CD4-positive, alpha-beta T cell treated with Interleukin-4 for 4 hours (primary cell): ENCODE measurements at places on chromosomes 12 and 14.

DNA sequence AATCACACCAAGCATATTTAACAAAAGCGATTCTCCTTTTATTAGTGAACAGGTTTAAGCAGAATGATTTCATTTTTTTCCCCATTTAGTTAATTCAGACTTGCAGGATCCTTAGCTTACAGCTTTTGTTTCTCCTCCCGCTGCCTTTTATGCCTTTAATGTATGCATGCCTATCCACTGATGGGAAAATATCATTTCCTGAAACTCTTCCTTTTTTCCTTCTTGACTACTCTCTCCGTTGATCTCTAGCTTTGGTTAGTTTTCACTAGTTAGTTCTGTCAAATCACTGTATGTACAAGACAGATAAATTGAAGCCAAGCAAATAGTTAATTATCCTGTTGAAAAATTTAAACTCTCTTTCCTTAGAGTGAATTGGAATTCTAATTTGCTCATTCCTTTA lies 26.3 kb downstream of the NKX2-1 start:
- DNase-seq: no peak

DNA sequence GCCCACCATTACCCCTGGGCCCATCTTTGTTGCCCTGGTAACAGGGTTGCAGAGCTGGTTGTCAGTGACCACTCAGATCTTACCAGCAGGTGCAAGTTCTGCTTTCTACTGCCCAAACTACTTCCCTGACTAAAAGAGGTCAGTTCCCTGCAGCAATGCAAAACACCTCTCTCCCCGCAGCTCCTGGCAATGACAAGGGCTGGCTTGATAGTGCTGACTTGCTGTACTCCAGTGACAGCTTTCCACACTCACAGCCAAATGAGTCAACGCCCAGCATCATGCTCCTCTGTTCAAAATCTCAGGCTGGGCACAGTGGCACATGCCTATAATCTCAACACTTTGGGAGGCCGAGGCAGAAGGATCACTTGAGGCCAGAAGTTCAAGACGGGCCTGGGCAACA lies 90.6 kb downstream of the CIT start:
- no peak for DNase-seq

- no peak for DNase-seq
Observed at GRCh38 chr14:36971263-36971855, 201.0 kb downstream of the SLC25A21 start.

GRCh38 chr14:50829489-50830043 lies 1.4 kb downstream of the NIN start:
- no peak for DNase-seq

DNA sequence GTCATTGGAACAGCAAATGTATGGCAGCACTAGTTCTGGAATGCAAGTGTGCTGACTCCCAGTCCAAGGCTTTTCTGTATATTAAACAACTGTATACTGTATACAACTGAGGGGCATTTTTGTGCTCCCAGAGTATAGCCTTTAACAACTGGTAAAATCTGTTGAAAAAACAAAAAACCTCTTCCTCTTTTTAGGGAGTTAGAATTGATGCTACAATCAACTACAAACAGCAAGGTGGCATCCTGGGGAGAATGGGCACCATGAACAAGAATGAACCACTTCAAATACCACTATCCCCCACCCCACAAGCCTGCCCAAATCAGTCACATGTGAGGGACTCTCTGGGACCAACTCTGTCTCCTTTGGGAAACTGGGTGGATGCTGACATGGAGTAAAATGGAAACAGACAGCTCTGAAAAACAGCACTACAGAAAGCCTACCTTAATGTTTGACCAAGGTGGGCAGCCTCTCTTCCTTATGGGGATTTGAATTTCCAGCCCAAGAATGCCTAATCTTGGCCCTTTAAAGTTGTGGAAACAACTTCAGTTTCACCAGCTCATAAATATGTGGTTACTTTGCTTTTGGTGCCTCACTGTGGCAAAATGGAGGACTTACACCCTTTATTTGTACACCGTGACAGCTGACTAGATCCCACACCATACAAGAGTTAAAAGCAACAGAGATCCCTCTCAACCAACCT lies 7.5 kb downstream of the VTI1B start:
- DNase-seq: peak; percentile 60

DNA sequence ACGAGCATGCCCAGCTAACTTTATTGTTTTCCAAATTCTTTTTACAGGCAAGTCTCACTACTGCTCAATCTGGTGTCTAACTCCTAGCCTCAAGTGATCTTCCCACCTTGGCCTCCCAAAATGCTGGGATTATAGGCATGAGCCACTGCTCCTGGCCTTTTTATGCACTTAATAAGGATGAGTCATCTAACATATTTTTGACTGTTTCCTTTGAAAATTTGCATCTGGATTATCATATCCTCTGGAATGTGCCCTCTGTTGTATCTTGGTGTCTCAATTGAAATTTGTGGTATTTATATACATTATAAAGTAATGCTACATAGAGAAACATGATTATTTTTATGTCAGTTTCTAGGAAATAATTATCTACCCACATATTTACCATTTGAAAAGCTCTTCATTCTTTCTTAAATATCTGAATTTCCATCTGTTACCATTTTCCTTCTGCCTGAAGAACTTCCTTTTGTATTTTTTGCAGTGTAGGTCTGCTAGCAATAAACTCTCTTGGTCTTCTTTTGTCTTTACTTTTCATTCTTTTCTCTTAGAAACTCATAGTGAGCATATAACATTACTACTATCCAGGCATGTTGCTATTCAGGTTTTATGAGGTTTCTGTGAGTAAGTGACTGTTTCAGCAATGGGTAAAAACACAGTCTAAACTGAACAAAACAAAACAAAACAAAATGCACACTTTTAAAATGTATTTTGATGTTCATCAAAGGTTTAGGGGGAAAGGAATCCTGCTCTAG lies 52.8 kb upstream of the CNOT2 start:
- DNase-seq: no peak

DNA sequence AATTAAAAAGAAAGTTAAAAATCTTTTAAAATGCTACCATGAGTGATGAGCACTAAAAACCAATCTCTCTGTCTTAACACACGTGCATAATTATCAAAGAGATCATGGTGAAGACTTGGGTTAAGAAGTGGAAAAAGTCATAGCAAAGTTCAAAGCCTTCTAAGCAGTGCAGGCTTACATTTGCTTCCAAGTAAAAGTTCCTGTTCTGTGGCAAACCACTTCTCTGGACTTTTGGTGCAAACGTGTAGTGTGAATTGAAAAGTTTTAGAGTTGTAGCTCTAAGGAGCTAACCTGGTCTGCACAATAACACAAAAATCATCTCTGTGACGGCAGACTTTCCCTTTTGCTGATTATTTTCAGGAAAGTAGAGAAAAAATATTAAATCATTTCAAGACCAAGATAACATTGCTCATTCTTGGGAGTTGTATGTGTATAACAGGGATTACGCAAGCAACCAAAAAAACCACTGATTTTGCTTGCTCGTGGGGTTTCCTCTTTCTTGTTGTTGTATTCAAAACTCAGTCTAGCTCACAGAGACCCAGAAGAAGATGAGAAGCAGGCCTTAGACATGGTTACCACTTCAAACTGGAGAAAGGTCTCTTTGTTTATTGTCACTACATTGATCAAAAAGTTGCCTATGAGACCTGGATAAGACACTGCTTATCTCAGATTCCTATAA lies 2.3 kb upstream of the GLIPR1 start:
- peak; percentile 87 for DNase-seq

GRCh38 chr12:27319409-27319808 lies 13.2 kb upstream of the BMAL2 start:
- no peak for DNase-seq

GRCh38 chr14:103746701-103747100 lies 31.1 kb downstream of the ZFYVE21 start:
- DNase-seq: no peak

DNA sequence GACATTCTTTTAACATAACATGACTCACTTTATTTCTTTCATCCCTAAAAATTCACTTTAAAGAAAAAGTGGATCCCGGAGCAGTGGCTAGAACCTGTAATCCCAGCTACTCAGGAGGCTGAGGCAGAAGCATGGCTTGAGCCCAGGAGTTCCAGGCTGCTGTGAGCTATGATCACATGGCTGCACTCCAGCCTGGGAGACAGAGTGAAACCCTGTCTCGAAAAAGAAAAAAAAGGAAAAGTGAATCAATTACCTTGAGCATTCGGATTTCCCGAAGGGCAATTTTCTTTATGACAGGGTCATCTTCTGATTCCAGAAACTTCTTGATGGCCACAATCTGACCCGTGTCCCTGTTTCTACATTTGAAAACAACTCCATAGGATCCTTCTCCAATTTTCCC lies 1.2 kb downstream of the CDKL1 start:
- DNase-seq: no peak

DNA sequence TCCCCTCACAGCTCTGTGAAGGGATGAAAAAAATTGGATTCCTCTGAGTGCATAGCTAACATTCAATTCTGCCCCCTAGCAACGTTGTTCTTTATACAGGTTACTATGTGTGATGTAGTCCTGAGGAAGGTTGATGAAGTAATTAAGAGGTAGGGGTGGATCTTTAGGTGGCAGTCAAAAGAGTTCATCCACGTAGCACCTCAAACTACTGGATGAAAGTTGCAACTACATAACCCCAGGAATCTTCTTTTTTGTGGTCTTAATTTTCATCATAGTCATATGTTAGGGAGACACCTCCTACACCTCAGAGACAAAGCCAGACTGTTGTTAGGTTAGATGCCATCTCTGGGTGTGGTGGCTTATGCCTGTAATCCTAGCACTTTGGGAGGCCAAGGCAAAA lies 10.2 kb upstream of the NFE2 start:
- no peak for DNase-seq

- DNase-seq: no peak
Observed at GRCh38 chr12:19299765-19300164, 139.5 kb upstream of the AEBP2 start.

DNA sequence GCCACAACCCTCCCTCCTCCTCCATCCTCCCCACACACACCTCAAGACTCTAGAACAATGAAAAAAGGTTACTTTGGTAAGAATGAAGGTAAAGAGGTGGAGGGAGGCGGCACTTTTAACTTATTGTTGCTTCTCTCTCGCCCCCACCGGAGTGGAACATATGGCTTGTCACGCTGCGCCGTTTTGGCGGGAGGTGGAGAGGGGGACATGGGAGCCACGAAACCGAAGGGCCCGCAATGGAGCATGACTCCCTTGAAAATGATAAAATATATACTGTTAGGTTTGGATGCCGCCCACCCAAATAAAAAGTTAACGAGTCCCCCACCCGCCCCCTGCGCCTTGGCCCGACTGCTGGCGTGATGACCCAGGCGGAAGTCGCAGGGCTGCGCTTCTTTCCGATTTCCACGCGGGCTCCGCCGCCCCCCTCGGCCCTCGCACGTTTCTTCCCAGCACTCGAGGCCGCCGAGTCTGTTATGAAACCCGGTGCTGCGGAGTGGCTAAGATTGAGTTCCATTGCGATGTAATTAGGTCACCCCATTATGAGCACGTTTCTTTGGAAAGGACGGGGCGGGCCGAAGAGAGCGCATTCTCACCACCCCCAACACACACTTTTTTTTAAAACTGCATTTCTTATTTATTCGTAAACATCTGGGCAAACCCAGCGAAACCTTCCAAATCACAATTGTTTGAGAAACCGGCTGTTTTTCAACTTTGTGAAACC lies 1.4 kb upstream of the ZFP36L1 start:
- peak; percentile 94 for DNase-seq

GRCh38 chr12:70948236-70948975 lies 27.9 kb upstream of the PTPRR start:
- DNase-seq: no peak

DNA sequence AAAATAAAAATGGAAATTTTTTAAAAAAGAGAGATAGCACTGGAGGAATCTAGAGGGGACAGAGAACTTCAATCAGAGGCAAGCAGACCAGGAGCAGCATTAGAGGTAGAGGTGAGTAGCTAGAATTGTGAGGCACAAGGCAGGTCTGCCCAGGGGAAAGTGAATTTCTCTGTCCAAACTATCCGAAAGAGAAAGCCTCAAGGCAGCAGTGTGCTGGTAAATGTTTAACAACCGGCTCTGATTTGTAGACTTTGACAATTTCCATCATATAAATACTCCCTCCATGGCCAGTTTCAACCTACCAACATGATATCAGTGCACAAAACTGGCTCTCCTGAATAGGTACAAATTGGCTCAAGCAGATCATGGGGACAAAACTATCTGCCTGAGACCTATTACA lies 160.6 kb upstream of the EGLN3 start:
- no peak for DNase-seq

- DNase-seq: no peak
Observed at GRCh38 chr14:100303179-100303578, 3.1 kb downstream of the SLC25A29 start.

DNA sequence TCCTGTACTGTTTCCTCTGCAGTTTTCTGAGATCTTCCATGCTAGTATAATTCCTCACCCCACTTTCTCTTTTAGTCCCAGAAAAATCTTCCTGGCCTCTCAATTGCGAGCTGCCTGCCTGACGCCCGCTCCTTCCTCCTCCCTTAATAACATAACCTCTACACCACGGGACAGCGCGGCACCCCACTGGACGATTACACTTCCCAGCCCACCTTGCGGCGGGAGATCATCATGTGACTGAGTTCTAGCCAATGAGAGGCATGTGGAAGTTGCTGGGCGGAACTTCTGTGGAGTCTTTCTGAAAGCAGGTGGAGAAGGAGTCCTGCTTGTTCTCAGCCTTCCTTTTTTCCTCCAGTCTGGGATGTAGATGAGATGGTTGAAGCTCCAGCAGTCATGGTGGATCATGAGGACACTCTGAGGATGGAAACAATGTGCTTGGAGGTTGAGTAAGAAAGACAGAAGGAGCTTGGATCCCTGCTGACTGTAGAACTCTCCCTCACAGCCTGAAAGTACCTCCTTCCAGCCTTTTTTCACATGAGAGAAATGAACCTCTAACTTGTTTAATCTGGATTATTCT lies 133.6 kb upstream of the VRK1 start:
- DNase-seq: no peak

DNA sequence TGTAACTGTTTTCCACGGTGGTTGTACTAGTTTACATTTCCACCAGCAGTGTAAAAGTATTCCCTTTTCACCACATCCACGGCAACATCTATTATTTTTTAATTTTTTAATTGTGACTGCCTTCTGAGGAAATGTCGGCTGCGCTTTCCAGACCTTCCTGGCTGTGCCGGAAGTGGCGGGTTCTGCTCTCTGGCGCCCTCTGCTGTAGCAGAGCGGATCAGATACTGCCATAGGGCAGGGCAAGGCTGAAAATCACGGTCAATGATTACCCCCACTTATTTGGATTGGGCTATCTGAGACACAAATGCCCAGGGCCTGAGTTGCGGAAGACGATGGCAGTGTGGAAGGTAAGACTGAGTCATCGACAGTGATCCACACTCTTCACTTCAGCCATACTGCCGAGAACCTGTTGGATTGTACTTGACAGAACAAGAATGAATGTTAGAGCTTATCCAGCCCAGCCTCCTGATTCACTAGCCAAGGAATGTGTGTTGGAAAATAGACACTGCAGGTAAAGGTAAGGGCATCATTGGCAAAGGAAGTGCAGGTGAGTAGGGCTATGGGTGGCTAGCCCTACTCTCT lies 124.2 kb downstream of the NTF3 start:
- DNase-seq: no peak

GRCh38 chr12:58502841-58503240 lies 417.5 kb downstream of the LRIG3 start:
- no peak for DNase-seq
